ENCODE measurements at places on chromosomes 6 and 20.

GRCh38 chr6:156658186-156658965, 118.8 kb upstream of the ARID1B start:
- no peak for DNase-seq

DNA sequence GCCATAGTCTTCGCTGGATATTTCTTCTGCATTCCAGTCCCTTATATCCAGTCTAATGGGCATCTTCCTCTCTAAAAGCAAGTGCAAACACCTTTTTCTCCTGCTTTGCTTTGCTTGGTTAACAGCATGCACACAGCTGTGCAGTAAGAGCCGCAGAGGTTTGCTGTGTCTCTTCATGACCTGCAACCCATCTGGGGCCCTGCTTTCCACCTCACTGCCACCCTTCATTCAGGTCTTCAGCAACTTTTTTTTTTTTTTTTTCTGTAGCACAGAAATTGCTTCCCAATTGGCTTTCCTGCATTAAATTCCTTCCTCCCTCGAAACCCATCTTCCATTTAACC, 14.4 kb downstream of the NEDD9 start:
- no peak for DNase-seq

GRCh38 chr6:15823838-15824414, 161.1 kb upstream of the DTNBP1 start:
- DNase-seq = no peak

DNA sequence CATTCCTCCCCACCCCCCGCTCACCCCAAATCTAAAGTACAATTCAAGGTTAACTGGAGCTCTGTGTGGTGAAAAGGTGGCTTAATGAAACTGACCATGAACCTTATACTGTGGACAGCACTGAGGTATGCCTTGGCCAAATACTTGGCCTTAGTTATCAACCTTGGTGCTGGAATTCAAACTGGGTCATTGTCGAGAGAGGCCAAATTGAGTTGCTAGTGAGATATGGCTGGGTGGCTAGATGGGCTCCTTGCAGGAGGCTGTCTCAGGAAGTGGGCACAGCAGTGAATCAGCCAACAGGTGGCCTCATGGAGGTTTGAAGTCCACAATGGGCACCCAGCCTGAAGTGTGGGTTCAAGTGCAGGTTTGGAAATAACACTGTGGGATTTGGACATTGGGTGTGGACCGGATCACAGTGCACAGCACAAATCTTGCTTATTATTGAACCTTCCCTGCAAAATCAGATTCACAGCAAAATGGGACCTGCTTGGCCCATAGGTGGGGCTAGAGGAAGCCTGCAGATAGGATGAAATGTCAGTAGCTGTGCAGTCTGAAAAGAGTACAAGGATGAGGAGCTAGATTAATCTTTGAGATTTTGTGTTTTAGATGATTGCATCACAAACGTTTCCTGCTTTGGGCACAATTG, 5.6 kb upstream of the BTBD3 start:
- no peak for DNase-seq

- no peak for DNase-seq
Observed at GRCh38 chr20:17616480-17617211, 46.8 kb downstream of the DSTN start.

DNA sequence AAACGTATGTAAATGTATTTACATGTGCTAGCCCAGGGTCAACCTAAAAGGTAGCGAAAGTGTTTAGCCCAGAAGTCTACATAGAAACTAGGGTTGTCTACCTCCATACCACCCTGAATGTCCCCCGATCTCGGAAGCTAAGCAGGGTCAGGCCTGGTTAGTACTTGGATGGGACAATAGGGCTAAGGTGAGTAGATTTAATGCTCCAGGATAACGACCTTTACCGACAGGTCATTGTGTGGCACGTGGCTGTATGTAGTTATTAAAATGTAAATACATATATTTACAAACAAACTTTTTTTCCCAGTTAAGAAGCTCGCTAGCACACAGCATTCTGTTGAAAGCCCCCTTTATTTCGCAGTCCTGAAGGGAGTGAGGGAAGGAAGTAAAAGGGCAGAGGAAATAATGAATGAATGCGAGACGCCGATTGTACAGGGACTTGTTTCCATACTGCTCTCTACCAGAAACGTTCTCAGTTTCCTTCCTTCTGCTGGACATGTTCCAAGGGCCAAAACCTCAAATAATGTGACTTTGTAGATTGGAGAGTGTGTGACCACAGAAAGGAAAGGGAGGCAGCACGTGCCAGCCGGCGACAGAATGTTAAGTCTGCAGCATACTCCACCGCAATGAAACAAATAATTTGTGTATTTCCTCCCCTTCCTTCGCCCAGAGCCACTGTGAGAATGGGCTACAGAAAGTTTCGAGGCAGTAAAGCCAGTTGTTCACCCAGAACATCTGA, 612 bp downstream of the ADAT2 start:
- DNase-seq = no peak

- no peak for DNase-seq
Observed at GRCh38 chr6:105382496-105382895, 20.4 kb downstream of the PREP start.

GRCh38 chr20:59002874-59003399, 4.1 kb downstream of the CTSZ start:
- no peak for DNase-seq
